ENCODE measurements at places on chromosomes 5 and 9.

- no peak for DNase-seq
Measured at GRCh38 chr5:173858021-173858669, 30.0 kb upstream of the CPEB4 start.

DNA sequence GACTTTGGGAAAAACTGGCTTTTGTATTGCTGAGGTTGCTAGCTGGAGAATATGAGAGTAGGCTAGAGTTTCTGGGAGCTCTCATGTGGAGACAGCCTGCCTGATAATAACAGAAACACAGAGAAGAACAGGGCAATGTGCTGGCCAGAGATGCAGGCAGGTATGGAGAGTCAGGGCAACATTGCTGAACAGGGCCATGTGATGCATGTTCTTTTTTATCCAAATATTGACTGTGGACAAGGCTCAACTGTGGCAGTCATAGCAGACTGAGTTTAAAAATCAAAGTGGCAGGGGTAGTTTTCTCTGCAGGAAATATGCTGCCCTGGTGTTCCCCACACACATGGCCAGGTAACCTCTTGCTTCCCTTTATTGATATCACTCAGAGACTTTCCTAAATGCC lies 381.1 kb downstream of the RASEF start:
- no peak for DNase-seq

DNA sequence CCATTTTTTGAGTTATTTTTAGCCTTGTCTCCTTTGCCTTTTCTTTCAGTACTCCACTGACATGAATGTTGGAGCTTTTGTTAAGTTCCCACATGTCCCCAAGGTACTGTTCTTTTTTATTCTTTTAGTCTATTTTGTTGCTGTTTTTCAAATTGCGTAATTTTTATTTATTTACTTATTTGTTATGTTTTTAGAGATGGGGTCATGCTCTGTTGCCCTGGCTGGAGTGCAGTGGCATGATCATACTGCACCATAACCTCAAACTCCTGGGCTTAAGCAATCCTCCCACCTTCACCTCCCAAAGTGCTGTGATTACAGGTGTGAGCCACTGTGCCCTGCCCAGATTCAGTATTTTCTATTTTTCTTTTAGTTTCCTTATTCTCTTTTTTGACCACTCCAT lies 5.4 kb upstream of the PCDHA1 start:
- DNase-seq, result no peak

- DNase-seq, result no peak
Measured at GRCh38 chr5:52758014-52758413, 29.7 kb upstream of the ITGA1 start.

DNA sequence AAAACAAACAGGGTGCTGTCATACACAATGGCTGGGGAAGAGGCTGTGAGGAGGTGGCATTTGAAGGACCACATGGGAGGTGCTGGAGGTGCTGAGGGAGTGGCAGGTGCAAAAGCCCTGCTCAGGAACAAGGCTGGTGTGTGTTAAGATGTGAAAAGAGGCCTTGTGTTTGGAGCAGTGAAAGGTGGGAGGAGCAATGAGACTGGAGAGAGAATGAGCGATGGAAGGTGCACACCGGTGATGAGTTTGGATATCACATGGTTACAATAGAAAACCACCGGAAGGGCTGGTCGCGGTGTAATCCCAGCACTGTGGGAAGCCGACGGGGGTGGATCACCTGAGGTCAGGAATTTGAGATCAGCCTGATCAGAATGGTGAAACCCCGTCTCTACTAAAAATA lies 9.2 kb upstream of the FIBCD1 start:
- DNase-seq, result no peak

DNA sequence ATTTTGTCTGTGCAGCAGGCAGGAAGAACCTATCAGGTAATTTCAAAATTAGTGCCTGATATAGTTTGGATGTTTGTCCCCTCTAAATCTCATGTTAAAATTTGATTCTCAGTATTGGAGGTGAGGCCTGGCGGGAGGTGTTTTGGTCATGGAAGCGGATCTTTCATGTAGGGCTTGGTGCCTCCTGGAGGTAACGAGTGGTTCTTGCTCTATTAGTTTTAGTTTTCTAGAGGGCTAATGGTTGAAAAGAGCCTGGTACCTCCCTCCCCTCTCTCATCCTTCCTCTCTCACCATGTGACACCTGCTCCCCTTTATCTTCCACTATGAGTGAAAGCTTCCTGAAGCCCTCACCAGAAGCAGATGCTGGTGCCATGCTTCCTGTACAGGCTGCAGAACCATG lies 106.3 kb downstream of the DRD1 start:
- no peak for DNase-seq

- DNase-seq, result no peak
Measured at GRCh38 chr5:116970318-116970717, 395.7 kb upstream of the SEMA6A start.
